Stimulated activated CD8-positive, alpha-beta memory T cell treated with anti-CD3 and anti-CD28 coated beads, Interleukin-4, amount 100 ng/mL, for 1 hour (primary cell): ENCODE measurements at places on chromosomes 4 and X.
A peak's percentile ranks its signal among the peaks of the same experiment; 100 is the strongest.

GRCh38 chr4:25078523-25078922 is 47.8 kb upstream of the LGI2 start:
- DNase-seq: no peak

DNA sequence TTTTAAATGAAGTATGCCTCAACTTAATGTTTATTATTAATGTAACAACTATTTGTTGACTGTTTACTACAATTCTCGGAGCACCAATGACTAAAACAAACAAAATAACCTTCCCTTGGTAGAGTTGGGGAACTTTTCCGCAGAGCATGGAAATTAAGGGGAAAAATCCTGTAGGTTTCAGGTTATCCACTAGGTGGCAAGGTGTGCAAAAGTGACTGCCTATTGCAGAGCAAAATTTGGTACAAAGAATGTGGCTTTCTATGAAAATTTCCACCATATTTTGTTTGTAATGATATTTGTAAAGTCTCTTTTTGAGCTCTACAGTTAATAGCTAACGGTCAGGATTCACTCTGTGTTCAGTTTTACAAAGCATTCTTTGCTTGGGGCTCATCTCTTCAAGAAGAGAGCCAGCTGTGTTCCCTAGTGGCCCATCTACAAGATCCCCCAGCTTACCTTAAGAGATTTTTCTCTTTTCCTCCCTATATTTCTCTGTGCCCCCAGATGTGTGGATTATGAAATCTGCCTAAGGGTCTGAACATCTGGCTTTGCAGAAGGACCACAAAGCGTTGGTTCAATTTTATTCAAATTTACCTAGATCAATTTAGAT is 61.1 kb downstream of the FBXO8 start:
- DNase-seq: no peak

DNA sequence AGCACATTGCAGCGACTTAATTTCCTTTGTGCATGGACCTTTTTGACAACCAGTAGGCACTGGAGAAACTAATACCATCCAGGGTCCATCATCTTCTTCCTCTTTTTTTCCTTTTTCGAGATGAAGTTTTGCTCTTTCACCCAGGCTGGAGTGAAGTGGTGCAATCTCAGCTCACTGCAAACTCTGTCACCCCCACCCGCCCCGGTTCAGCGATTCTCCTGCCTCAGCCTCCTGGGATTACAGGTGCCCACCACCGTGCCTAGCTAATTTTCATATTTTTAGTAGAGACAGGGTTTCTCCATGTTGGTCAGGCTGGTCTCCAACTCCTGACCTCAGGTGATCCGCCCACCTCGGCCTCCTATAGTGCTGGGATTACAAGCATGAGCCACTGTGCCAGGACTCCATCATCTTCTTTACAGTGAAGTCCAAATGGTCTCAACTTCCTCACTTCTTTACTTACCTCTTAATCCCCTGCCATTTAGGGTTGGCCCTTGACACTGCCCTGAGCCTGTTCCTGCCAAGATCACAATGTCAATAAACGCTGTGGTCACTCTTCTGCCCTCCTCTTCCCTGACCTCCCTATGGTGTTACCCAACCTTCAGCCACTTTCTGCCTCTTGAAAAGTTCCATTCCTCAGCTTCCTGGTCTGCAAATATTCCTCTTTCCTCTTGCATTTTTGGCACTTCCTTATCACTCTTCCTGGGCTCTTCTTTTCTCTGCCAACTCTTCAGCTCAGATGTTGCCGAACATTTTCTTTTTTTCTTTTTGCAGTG is 119.8 kb upstream of the SLC34A2 start:
- DNase-seq: no peak

DNA sequence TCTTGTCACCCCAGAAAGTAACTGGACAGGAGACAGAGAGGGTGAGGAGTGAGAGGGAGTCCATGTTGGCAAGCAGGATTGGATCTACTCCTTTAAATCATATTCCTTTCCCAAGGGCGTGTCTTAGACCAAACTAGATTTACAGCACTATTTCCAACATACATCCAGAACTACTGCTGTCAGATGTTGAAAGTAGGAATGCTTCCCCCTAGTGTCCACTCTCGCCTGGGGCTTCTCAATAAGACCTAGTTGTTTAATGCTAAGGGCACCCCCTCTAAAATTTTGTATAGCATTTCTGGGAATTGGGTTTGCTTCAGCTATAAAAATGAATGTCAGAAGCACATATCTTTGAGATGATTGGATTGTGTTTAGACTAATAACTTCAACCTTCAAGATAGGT is 13.3 kb downstream of the OFD1 start:
- DNase-seq: no peak

- no peak for DNase-seq
Observed at GRCh38 chr4:91058345-91058744, 931.2 kb downstream of the CCSER1 start.

DNA sequence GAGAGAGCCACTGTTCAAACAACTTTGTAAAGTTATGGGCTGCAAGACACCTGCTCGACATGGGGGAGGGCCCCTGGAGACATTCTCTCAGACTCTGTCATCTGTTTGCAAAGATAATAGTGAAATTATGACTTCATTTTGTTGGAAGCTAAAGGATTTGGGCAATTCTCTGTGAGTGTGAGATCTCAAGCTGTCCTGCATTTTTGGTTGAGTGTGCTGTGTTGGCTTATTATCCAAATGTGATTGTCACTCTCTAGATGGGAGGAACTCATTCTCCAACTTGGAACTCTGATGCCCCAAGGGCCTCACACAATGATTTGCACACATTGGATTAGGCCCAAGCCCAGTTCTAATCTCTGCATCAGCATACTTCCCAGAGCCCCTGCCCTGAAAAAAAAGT is 63.7 kb downstream of the STK32B start:
- DNase-seq: no peak

- no peak for DNase-seq
Observed at GRCh38 chr4:180993244-180993836, 1249.9 kb upstream of the TENM3 start.

GRCh38 chr4:99642725-99643489 is 14.7 kb downstream of the C4orf54 start:
- DNase-seq: no peak

- no peak for DNase-seq
Observed at GRCh38 chrX:114095789-114096188, 488.1 kb upstream of the HTR2C start.

GRCh38 chr4:16652732-16653305 is 245.6 kb downstream of the LDB2 start:
- DNase-seq: no peak

GRCh38 chrX:68853665-68854251 is 24.9 kb downstream of the EFNB1 start:
- no peak for DNase-seq

DNA sequence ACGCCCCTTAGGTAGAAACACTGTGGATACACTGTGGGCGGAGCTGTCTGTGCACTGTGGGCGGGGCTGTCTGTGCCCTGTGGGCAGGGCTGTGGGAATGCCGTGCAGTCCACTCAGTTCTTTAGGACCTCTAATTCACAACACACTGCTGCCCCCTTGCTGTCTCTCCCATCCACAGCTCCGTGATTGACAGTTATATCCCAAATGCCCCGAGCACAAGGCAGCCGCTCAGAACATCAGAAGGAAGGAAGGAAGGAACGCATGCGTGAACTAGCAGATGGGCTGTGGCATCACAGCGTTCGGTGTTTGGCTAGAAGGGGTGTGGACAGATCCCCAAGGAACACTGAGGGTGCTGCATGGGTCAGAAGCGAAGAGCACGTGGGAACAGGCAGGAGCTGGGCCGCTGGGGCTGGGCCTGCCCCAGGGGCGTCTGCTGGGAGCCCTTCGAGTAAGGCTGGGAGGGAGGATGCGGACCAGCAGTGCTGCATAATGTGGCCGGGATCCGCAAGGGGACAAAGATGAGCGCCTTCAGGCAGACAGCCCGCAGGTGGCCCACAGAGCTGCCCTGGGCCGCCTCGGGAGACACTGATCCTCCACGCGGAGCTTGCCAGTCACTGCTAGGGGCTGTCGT is 29.8 kb downstream of the ACOX3 start:
- DNase-seq: no peak

DNA sequence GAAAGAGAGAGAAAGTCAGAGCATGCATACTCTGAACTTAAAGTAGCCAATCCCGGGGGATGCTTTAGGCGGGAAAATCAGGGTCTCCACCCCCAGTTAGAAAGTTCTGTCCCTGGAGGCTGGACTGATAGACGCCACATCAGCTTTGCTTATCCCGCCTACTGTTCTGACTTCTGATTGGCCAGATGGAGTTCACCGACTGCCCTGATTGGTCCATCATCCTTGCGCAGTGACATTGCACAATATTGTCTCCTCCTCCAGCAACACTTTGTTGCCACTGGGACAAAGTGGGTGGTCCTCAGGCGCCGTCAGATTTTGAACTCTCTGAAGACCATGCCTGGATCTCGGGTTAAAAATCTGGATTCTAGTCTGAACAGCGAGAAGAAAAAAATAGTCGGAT is 50.3 kb downstream of the SSX3 start:
- no peak for DNase-seq

GRCh38 chrX:100636321-100636991 is at the start of gene TSPAN6:
Gene TSPAN6 (minus strand): TSS chrX:100636806. CDS start chrX:100636694, 112 bp downstream.
- DNase-seq: peak; percentile 1

- DNase-seq: no peak
Observed at GRCh38 chr4:127082986-127083385, 549.8 kb upstream of the INTU start.

GRCh38 chr4:154307451-154307850 is 184.1 kb downstream of the DCHS2 start:
- DNase-seq: no peak

DNA sequence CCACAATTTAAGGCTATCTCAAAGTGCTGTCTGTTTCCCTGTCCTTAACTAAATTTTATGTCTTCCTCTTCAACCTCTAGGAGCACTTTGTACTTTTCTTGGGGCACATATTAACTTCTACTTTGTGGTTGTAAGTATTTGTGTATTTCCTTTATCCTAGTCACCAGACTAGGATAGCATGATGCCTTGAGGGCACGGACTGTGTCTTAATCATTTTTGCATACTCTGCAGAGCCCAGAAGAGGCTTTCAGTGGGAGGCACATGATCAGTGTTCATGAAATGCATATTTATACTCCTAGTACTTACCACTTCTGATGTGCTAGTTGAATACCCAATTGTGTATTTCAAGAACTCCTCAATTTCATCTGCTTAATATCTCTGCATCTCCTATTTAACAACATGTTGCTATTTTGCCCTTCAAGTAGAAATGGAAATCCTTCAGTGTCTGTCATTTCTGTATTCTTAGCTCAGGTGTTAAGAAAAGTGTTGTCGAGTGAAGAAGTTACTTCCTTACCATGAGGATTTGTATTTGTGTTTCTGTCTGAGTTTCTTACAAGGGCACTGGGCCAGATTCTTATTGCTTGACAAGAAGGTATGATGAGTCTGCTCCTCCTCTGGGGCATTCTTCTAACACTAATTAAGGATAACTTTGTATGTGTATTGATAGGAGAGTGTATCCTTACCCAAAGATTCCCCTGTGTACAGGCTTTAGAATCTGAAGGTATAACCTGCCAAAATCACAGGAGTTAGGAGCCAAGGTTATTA is 28.3 kb upstream of the PGRMC2 start:
- no peak for DNase-seq

GRCh38 chr4:109406337-109406931 is 27.2 kb upstream of the SEC24B start:
- DNase-seq: no peak

DNA sequence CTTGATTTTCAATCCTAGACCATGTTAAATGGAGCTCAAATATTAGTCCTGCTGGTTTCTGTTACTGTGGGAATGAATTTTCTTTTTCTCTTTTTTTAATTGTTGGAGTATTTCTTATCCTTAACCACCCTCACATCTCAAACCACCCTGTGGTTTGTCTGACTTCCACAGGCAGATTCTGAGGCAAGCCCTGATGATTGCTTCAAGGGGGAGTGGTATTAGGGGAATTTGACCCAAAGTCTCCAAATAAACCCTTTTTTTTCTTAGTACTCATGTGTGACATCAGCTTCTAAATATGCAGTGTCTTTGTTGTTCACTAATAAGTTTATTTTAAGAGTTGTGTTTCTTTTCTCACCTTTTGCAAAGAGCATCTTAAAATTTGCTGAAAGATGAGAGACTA is 810.3 kb downstream of the IL1RAPL1 start:
- no peak for DNase-seq

GRCh38 chrX:155968791-155969190 is 28.7 kb upstream of the IL9R start:
- DNase-seq: no peak

- no peak for DNase-seq
Observed at GRCh38 chr4:110034026-110034393, 121.3 kb downstream of the EGF start.

GRCh38 chrX:9586992-9587392 is 122.1 kb downstream of the TBL1X start:
- no peak for DNase-seq

- no peak for DNase-seq
Observed at GRCh38 chr4:157270108-157270507, 49.6 kb downstream of the GRIA2 start.

DNA sequence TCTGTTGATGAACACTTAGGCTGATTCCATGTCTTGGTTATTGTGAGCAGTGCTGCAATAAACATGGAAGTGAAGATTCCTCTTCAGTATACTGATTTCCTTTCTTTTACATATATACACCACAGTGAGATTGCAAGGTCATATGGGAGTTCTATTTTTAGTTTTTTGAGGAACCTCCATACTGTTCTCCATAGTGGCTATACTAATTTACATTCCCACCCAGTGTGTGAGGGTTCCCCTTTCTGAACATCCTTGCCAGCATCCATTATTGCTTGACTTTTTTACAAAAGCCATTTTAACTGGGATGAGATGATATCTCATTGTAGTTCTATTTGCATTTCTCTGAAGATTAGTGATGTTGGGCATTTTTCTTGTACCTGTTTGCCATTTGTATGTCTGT is 80.5 kb upstream of the GALNT7 start:
- no peak for DNase-seq

- DNase-seq: no peak
Observed at GRCh38 chr4:107366900-107367299, 330.8 kb upstream of the DKK2 start.

DNA sequence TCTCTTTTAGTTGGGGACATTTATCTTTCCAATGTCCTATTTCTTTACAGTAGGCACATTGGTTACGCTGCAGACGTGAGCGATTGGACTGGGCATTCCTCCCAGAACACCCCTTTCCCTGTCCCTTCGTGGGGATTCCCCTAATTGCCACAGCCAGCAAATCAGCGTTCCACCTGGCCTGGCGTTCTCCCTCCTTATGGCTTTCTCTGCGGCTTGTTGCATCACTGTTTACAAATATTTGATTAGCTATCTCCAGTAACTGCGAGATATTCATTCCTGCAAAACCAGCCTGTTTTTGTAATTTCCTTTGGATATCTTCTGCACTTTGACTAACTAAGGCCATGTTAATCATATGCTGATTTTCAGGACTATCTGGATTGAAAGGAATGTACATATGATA is 202.5 kb upstream of the KLF8 start:
- no peak for DNase-seq

GRCh38 chr4:5462896-5463295 is 245.5 kb downstream of the EVC2 start:
- DNase-seq: no peak

- no peak for DNase-seq
Observed at GRCh38 chrX:70479247-70479921, 34.7 kb downstream of the DLG3 start.
